NT2/D1 (cell line): ENCODE measurements at places on chromosomes 6 and 20.
A peak's percentile ranks its signal among the peaks of the same experiment; 100 is the strongest.

DNA sequence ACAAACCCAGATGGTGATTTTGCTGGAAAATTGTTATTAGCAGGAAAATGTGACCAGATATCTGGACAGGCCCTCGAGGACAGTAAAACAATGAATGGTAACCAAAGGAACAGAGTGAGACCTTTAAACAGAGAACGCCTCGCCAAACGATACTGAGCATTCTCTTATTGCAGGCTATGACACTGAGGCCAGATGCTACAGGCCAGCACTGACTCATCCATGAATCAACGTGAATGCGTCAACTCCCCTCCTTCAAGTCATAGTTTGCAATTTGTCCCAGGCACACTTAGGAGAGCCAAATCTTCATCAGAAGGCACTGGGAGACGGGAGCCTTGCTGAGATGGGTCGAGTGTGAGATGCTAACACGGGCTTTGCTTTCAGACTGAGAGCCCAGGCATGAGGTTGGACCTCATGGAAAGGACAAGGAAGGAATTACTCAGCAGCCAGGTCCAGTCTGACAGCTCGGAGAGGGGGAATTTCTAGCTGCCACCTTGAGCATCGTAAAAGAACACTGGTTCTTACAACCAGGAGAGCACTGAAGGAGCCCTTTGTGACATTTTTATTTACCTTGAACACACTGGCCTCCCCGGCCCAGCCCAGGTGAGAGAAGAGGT, 60.7 kb downstream of the BMP7 start:
- no peak for DNase-seq

GRCh38 chr6:168884646-168885086, 369.0 kb downstream of the THBS2 start:
- DNase-seq = peak; percentile 49

- no peak for DNase-seq
Observed at GRCh38 chr6:36120979-36121786, 9.1 kb upstream of the MAPK13 start.

DNA sequence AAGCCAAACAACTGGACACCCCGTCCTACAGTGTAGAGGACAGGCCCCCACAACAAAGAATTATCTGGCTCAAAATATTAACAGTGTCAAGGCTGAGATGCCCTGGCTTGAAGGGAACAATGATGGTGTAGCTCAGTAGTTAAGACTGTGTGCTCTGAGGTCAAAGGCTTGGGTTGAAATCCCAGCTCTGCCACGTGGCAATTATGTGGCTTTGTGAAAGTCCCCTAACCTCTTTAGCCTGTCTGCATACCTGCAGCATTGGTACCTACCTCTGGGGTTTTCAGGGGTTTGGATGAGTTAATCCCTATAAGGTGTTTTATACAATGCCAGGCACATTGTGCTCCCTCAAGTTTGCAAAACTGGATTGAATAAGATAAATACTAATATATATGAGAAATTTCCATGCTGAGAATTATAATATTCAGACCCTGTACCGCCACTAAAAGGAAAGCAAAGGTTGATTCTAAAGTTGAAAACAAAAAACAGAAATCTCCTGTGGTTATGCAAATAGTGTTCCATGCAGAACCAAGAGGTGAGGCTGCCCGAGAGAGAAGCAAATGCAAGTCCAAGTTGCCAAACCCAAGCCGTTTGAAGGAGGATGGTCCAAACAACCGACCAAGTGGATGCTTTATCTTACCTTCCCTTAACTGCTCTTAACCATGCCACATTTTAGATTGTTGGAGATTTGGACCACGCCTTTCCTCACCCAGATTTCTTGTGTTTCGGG, 199.8 kb downstream of the NFATC2 start:
- no peak for DNase-seq

- no peak for DNase-seq
Observed at GRCh38 chr6:61857541-61857940, 428.5 kb downstream of the KHDRBS2 start.

- DNase-seq = no peak
Observed at GRCh38 chr6:155412335-155412734, 43.3 kb downstream of the NOX3 start.

GRCh38 chr6:35287671-35288396, 9.8 kb upstream of the DEF6 start:
- DNase-seq = no peak

- no peak for DNase-seq
Observed at GRCh38 chr6:52046456-52046855, 41.0 kb downstream of the PKHD1 start.

- DNase-seq = no peak
Observed at GRCh38 chr6:129889580-129889979, 28.5 kb upstream of the TMEM244 start.

DNA sequence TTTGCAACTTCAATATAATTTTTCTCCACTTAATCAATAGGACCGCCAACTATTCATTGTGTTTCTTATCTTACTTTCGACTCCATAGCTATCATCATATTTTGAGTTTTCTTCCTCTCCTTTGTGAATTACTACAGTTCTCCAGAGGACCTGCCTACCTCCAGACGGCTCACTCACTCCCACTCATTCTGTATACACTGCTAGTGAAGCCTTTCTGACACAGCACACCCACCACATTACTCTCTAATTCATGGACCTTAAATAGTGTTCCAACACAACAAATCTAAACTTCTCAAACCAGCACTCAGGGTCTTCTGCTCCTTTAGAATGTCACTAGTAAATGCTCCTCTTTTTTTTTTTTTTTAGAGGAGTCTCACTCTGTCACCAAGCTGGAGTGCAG, 23.8 kb downstream of the FKBP5 start:
- no peak for DNase-seq

GRCh38 chr6:4403023-4403752, 267.8 kb upstream of the ECI2 start:
- no peak for DNase-seq
